ENCODE measurements at places on chromosomes 16 and 17. TPM values are rescaled to one million over a fixed set of nuclear protein-coding genes. Genes with fewer than 3 reads are reported as not detected.
A peak's percentile ranks its signal among the peaks of the same experiment; 100 is the strongest.

- DNase-seq = peak; percentile 68
These were observed 30.1 kb downstream of the VAC14 start for GRCh38 chr16:70770626-70771552.

GRCh38 chr16:14628806-14629611 lies 1.1 kb downstream of the PARN start:
- peak; percentile 4 for DNase-seq

ENKD1 gene
- total RNA-seq = 8.9 TPM

GGT6 gene
- total RNA-seq = not detected

- DNase-seq = no peak
These were observed 161.2 kb downstream of the UTP18 start for GRCh38 chr17:51421525-51421924.

PRSS36 gene
- 1.4 TPM for total RNA-seq

- DNase-seq = no peak
These were observed 331.8 kb upstream of the CDH11 start for GRCh38 chr16:65453646-65454045.

- peak; percentile 94 for DNase-seq
These were observed at the start of gene CDT1 for GRCh38 chr16:88803264-88803987. Gene CDT1, plus strand, starts transcription at chr16:88803789. Its CDS starts 43 bp downstream, at chr16:88803832.

OR1A2 gene
- total RNA-seq = not detected

DNA sequence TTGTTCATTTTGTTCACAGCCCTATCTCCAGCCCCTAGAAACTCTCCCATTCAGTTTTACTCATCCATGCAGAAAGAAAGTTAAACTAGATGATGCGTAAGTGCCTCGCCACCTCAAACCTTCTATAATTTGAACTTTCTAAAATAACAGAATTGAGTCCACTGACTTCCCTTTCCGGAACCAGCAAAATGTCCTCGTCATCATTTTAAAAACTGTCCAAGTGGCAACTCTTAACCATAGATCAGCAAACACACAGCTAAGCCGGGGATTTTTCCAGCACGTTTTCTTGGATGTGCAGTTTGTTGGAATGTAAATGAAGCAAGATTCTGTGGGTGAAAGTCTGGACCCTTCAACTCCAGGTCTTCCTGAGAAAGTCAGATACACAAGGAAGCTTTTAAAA lies 369.7 kb upstream of the ERCC4 start:
- no peak for DNase-seq

ACBD4 gene
- total RNA-seq = 21.2 TPM

ABI3 gene
- not detected for total RNA-seq

DNA sequence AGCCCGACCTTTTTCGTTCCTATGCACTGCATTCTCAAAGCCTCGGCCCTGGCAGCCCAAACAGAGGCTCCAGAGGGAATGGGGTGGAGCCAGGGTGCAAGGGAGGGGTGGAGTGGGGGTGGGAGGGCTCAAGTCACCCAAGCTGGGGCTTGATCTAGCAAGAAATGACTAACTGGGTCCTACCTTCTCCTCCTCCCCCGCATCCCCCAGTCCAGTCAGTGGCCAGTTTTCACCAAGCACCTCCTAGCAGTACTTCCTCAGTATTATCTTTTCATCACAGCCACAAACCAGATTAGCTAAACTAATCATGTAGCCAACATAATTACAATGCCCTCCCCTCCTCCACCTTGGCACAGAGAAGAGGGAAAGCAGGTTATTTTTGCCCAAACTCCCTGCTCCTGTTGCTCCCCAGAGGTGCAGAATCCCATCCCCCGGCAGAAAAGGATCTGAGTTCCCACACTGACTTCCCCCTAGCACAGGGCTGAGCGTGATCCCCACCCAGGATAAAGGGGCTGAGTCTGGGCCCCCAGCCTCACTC lies 2.2 kb downstream of the JUP start:
- no peak for DNase-seq

DNA sequence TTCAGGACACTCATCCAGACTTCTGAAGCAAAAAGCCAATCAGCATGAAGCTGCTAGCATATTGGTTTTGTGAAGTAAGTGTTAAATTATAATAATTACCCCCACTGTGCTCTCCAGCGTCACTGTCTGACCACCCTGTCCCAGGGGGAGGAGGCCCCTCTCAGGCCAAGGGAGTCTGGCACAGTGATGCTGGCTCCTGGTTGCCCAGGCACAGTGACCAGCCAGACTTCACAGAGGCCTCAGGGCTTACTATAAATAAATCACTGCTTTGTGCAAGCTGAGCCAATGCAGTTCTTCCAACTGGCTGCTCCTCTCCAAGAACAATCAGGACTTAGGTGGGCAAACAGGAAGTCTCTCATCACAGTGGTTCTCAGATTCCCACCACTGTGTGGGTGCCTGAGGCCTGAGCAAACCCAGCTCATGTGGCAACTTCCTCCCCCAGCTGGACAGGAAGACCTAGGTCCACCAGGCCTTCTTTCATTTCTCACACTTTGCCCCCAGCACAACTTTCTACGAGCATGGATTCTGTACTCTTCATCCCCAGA lies 1.7 kb upstream of the DBNDD1 start:
- DNase-seq = no peak

BRIP1 gene
- 18.3 TPM for total RNA-seq

DNA sequence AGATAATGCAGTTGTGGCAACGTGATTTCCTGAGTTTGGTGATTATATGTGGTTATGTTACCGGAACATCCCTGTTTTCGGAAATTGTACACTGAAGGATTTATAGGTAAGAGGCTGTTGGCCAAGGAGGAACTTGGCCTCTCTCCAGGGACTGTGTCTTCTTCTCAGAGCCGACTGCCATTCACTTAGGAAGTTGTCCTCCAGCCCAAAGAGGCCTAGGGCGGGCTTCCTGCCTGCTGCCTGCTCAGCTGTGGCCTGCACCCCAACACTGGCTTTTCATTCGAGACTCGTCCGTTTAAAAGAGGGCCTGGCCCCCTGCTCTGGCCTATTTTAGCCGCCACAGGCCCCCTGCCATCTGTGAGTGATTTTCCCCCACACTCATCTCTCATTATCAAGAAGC lies 64.3 kb downstream of the ZDHHC7 start:
- no peak for DNase-seq

- no peak for DNase-seq
These were observed 4.5 kb downstream of the NXPH3 start for GRCh38 chr17:49580055-49580721.

- no peak for DNase-seq
These were observed 54.0 kb downstream of the CFDP1 start for GRCh38 chr16:75379339-75379738.

GRCh38 chr16:46607529-46607928 lies 13.7 kb downstream of the SHCBP1 start:
- no peak for DNase-seq

DNA sequence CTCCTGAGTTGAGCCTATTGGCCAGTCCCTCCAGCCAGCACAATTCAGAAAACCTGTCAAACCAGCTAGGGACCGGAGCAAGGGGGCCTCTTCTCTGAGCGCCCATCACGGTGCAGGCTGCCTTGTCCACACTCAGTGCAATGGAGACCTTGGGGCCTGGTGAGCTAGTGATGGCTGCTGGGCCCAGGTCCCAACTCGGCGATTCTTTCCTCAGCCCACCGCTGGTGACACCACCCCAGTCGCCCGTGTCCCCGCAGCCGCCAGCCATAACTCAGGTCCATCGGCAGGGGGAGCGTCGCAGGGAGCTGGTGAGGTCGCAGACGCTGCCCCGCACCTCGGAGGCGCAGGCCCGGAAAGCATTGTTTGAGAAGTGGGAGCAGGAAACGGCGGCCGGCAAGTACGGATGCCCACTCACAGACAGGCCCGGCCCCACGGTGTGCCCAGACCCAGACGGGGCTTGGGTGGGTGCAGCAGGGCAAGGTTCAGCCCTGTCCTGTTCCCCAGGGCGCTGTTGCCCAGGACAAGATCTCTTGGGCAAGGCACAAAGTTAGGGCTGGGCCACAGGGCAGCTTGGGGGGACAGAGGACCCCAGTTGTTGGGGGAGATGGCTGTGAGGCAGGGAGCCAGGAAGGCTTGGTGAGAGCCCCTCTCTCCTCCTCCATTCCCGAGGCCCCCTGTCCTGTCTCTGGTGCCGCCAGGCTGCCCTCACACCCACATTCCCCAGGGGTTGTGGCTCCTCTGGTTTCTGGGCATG lies 10.8 kb downstream of the SMTNL2 start:
- no peak for DNase-seq

DNA sequence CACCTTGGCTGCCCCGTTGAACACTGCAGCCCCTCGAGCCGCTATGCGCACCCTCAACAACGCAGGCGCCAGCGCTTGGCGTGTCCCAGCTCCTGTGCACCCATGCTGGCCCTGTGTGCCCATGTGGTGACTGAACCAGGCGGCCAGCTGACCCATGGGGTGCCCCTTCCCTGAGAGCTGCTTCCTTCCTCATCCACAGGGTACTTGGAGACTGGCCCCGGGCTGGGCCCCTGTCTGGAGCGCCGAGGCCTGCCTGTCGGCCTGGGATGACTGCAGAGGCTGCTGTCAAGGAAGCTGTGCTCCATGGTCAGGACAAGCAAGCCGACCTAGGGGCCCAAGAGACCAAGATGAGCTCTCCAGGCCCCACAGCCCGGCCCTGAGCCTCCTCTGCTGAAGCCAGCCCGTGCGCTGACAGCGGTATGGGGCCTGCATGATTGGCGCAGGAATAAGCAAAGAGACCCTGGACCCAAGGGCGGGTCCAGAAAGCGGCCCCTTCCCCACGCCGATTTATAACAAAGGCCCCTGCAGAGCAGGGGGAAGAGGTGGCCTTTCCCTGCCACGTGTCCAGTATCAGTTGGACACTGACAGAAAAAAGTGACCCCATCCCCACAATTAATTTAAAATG lies 21.6 kb upstream of the BAHCC1 start:
- no peak for DNase-seq

DNA sequence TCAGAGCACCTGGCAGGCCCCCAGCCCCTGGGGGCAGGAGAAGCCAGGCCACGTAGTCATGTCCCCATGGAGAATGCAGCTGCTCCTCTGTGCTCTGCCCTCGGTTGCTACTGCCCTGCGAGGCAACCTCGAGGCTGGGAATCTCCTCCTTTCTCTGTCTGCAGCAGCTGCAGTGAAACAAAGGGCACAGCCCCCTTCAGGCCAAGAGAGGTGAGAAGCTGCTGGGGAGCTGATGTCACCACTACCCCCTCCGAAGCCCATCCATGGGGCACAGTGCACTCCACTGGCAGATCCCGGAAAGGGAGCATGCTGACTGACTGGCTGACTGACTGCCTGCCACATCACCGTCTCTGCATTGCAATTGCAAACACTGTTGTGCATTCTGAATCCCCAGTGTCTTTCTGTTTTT lies 103.7 kb downstream of the GRIN2A start:
- no peak for DNase-seq

GRCh38 chr17:1347589-1348323 lies 52.3 kb downstream of the YWHAE start:
- DNase-seq = no peak

HS3ST3A1 gene
- total RNA-seq = not detected

TNFRSF17 gene
- total RNA-seq = not detected

- DNase-seq = no peak
These were observed 3.4 kb upstream of the ETV4 start for GRCh38 chr17:43549496-43549895.

KLHL10 gene
- not detected for total RNA-seq

DNA sequence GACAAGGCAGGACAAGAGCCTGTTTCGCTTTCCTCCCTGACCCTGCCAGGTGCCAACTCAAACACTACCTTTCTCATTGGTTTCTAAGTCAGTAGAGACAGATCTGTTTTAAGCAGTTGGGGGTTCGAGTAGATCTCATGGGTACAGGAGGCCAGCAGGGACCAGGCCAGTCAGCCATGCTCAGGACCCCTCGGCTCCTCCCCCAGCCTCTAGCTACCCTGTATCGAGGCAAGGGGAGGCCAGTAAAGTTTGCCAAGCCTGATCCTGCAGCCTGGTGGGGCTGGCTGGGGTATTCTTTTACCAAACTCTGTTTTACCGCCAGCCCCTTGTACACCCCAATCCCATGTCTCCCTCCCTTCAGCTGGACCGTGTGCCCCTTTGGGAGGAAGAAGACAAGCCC lies 26.6 kb downstream of the OR1D5 start:
- no peak for DNase-seq

WNK4 gene
- total RNA-seq = 3.3 TPM

DNA sequence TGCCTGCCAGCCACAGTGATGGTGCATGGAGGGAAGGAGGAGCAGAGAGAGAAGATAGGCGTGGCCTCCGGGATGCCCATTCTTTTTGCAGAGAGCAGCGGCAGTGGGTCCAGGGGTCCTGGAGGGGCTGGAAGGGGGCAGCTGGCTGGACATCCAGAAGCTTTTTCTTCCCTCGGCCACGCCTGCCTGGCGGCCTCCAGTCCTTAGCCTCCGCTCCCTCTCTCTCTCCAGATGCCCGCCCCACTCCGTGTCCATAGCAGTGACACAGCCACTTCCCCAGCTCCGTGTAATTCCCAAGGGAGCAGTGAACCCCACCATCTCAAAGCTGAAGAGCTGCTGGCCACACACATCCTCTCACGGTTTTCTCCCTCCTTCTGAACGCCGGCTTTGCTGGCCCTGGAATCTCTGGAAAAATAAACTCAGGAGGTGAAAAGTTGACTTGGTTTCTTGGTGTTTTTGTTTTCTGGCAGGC lies 26.3 kb upstream of the CDC42EP4 start:
- DNase-seq = no peak

DNA sequence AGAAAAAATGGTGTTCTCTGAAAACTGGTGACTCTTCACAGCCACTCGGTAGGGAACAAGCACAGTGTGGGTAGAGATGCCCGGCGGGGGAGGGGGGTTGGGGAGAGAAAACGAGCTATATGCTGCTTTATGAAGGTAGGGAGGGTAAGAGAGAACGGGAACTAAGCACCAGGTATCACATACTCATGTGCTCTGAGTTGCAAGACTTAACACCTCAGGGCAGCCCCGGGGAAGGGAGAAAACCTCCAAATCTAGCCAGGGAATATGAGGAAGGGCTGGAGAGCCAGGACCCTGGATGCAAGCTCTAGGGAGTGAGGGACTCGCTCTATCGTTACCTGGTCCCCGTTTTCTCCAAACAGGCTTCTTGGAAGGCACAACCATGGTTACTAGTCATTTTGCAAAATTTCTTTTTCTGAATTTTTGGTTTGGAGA lies 35.3 kb downstream of the HIC1 start:
- no peak for DNase-seq

CTRB1 gene
- not detected for total RNA-seq

GRCh38 chr16:31708348-31708747 lies 165.3 kb upstream of the ZNF267 start:
- no peak for DNase-seq

MMP28 gene
- not detected for total RNA-seq

DNA sequence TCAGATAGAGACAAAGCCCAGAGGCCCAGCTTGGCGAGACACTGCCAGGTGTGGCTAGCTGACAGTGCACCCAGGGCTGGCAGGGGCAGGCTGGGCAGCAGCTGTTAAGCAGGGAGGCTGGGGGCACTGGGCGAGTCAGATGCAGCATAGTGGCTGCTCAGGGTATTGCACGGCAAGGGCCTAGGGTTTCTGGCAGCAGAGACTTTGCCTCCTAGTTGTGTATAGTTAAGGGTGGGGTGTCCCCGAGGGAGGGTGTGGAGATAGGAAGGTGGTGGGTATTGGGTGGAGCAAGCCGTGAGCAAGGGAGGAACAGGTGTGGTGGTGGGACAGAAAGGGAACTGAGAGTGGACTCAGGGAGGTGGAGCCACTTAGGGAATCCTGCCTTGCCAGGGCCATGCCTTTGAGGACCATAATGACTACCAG lies 66.0 kb downstream of the SMPD3 start:
- DNase-seq = no peak

ACSM3 gene
- total RNA-seq = 6.9 TPM

ANKRD40CL gene
- 11.4 TPM for total RNA-seq

Data from Caco-2 (cell line).